ENCODE measurements at places on chromosomes 2 and 18.
A peak's percentile ranks its signal among the peaks of the same experiment; 100 is the strongest.

DNA sequence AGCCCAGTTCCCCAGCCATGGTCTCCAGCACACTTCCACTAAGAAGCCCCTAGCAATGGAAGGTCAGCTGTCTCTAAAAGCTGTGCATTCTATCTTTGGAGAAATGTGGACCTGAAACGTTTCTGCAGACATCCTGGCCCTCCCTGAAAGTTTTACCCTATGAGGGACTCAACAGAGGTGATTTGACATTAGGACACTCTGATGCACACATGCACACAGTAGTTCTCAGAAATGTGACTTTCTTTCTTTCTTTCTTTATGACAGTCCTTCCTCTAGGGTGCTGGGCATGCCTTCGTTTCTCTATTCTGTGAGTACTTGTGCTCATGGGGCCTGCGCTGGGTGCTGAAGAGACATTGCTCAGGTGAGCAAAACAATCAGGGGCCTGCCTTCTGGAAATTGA is 857.3 kb downstream of the RNF144A start:
- DNase-seq = no peak

DNA sequence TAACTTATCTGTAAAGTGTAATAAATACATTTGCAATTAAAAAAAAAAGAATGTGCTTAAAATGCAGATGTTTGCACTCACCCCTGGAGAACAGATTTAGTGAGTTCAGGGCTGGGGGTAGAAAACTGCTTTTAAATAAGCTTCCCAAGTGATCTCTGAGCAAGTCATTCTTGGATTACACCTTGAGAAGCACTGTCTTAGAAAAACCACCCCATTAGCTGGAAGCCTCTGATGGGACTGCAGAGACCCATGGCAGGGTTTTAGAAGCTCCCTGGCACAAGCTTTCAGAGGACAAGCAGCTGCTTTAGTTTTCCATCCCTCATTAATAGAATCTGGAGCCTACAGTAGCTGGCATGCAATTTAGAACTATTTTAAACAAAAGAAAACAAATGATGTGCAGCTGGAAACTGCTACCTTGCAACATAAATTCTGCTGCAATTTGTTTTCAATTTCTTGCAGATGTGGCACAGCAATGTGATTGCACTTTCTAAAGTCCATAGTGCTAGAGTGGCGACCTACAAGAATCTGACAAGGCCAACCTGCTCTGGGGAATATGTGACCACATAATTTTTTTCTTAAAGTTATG is 141.5 kb downstream of the CDC42EP3 start:
- no peak for DNase-seq

- DNase-seq = no peak
These were observed 179.1 kb downstream of the ANKRD44 start for GRCh38 chr2:197131558-197131855.

- no peak for DNase-seq
These were observed 8.4 kb downstream of the EPG5 start for GRCh38 chr18:45958730-45959129.

- DNase-seq = no peak
These were observed 238.3 kb upstream of the RASGRP3 start for GRCh38 chr2:33238111-33238510.

DNA sequence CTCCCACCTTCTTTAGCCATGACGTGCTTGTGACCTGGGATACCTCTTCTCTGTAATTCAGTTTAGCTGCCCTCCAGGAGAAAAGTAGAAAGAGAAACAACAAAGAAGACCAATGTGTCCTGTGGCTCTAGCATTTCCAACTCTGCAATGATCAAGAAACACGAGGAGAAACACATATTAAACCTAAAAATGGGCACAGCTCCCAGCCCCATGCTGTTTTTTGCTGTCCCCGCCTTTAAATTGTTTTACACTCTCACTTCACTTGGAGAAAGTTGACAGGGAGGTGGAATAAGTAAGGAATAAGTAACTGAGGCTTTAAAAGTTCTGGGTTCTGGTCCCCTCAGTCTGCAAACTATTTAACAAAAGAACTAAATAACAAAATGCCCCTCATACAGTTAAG is 390.6 kb downstream of the TNS1 start:
- DNase-seq = no peak

GRCh38 chr2:98465456-98466226 is 21.0 kb downstream of the INPP4A start:
- no peak for DNase-seq

GRCh38 chr2:31578316-31578715 is 2.4 kb downstream of the SRD5A2 start:
- no peak for DNase-seq

GRCh38 chr18:60082790-60083189 is 183.0 kb downstream of the PMAIP1 start:
- DNase-seq = no peak

DNA sequence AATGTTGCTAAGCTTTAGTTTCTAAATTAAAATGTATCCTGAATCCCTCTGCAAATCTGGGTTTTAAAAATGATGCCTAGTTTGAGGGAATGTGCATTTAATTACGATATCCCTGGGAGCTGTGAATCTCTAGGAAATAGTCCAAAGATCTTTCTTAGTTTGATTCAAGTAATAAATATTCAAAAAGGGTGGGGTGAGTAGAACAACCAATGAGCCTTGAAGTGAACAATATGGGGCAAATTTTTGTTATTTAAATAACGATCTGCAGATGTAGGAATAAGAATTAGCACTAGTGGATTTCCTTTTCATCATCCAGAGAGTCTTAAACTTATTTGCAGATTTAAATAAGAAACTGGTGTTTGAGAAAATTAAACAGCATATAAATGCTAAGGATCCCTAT is 106.3 kb downstream of the ACVR1 start:
- DNase-seq = no peak

GRCh38 chr2:20378891-20379519 is 28.4 kb upstream of the PUM2 start:
- peak; percentile 30 for DNase-seq

GRCh38 chr2:218827701-218828476 is 3.7 kb downstream of the PRKAG3 start:
- no peak for DNase-seq

- DNase-seq = no peak
These were observed 53.3 kb upstream of the TFCP2L1 start for GRCh38 chr2:121338281-121338680.

GRCh38 chr18:9989481-9989880 is 75.7 kb downstream of the VAPA start:
- DNase-seq = no peak

DNA sequence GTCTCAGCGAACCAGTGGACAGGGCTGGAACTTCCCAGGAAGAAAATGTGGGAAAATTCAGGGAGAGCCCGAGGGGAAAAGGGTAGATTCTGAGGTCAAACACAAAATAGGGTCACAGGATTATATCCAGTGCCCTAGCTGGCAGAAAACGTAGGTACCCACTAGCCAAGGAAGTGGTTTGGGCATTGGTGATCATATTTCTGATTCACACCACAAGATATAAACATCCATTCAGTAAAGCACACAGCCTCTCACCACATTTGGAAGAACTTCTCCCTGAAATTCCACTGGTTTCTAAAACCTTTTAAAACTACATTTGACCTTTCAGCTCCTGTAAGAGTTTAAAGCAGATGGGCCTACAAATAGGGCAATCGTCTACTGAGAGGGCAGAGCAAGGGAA is 186.9 kb downstream of the TTC32 start:
- no peak for DNase-seq

- DNase-seq = no peak
These were observed 678.9 kb downstream of the ARHGAP15 start for GRCh38 chr2:143808166-143808565.

DNA sequence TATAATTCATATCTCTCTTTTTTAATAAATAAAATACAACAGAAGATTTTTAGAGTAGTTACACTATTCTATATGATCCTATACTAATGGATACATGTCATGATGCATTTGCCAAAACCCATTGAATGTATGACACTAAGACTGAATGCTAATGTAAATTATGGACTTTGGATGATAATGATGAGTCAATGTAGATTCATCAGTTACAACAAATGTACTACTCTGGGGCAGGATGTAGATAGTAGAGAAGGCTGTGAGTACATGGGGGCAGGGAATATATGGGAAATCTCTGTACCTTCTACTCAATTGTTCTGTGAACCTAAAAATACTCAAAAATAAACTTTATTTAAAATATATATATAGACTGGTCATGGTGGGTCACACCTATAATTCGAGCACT is 45.6 kb upstream of the NEDD4L start:
- no peak for DNase-seq

- no peak for DNase-seq
These were observed 46.9 kb downstream of the EMILIN2 start for GRCh38 chr18:2893676-2894075.

DNA sequence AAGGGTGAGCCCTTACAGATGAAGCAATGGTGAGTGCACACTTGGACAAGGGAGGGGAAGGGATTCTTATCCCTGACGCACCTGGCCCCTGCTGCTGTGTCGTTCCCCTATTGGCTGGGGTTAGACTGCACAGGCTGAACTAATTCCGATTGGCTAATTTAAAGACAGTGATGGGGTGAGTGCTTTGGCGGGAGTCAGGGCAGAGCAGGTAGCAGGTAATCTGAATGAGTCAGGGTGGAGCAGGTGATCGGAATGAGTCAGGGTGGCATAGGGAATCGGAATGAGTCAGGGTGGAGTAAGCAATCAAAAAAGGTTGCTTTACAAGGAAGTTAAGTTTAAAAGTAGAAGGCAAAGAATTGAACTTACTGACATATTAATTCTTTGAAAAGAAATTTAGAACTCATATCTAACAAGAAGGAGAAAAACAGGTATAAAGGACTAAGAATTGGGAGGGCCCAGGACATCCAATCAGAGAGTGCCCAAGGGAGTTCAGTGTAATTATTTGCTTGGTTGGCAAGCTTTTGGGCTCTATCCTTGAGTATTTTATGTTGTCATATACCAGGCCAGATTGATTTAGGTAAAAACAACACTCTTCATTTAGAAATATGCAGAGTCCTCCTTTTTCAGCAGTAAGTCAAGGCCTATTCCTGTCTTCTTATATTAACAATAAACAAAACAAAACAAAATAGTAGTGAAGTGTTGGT is 52.3 kb upstream of the RALBP1 start:
- no peak for DNase-seq

DNA sequence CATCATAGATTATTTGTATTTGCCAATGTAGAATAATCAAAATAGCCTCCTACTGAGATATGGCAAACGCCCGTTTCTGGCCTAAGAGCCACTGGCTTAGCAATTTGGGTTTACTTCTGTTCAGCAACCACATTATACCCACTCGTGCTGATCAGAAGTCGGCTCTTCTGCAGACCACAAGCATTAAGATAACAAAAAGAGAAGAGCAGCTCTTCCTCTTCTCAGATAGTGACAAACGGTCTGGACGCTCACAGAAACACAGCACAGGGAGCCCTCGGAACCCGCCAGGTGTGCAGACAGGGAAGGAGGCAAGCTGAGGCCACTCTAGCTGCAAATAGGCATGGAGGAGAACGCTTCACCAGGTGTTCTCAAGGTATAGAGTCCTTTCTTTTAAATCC is 164.0 kb downstream of the HDAC4 start:
- DNase-seq = no peak

GRCh38 chr2:120858361-120859106 is 122.9 kb downstream of the GLI2 start:
- no peak for DNase-seq

DNA sequence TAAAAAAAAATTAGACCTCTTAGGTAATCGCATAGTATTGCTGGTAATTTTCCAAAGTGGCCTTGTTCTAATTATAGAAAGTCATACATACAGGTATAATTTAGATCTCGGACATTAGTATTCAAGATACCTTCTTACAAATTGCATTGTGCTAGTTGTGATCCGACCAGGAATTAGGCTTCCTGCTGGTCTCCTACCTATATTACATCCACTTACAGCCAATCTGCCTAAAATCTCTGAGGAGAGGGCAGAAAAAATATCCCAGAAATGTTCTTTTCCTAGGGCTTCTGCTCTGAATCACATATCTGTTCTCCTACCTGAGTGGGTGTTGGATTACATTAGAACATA is 314.7 kb upstream of the GULP1 start:
- DNase-seq = no peak

DNA sequence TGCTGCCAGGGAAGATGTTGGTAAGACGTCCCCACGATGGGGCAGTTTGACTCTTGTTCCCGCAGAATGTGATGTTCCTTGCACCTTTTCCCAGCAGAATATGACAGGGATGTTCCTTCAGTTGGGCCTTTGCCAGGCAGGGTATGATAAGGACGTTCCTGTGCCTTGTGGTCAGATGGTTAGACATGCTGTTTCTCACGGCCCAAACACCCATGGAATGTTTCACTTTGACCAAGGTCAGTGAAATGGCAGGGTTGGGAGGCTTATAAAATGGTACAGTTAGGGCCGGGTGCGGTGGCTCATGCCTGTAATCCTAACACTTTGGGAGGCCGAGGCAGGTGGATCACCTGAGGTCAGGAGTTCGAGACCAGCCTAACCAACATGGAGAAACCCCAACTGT is 40.3 kb upstream of the YPEL5 start:
- DNase-seq = no peak

DNA sequence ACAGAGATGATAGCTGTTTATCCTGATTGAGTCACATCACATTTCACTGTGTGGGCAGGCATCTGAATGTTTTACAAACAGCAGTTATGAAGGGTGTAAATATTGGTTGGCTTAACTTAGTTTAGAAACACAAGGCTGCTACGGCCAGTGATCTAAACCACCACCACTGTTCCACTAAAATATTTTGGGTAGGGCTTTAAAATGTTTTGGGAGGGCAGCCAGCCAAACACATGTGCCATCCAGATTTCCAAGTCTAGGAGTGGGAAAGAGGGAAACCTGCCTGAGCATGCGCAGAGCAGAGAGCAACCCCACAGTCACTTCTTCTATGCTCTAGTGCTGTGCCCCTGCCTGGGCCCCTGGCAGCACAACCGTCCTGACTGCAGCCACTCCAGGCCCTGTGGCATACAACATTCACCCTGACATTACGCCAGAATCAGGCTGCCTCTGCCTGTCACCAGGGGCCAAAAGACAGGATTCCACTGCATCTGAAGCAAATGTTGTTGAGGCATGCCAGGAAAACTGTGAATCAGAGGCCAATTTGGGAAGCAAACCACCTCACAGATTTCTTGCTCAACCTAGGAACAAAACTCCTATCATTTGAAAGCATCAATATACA is 74.8 kb upstream of the COL5A2 start:
- DNase-seq = no peak

DNA sequence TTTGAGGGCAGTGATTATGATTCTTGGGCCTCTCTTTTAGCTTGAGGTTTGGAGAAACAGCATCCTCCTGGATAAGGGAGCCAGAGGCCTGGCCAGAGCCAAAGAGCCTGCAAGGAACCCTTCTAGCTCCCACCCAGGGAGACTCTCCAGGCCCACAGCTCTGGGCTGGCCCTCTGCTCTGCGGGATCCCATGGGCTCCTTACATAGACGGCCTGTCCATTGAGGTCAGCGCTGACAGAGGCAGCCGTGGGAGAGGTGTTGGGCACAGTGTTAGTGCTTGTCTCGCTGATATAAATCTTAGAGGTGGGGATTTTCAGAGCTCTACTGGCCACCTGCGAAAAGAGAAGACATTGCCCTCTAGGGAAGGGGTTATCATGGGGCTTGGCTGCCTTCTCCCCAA is 67.2 kb downstream of the XDH start:
- no peak for DNase-seq

Data from NCI-H1930 (cell line).